Cortex of kidney (tissue), 1 donor: ENCODE measurements at places on chromosomes 5 and 9.

GRCh38 chr9:13427587-13427986 lies 148.1 kb upstream of the MPDZ start:
- DNase-seq: no peak

DNA sequence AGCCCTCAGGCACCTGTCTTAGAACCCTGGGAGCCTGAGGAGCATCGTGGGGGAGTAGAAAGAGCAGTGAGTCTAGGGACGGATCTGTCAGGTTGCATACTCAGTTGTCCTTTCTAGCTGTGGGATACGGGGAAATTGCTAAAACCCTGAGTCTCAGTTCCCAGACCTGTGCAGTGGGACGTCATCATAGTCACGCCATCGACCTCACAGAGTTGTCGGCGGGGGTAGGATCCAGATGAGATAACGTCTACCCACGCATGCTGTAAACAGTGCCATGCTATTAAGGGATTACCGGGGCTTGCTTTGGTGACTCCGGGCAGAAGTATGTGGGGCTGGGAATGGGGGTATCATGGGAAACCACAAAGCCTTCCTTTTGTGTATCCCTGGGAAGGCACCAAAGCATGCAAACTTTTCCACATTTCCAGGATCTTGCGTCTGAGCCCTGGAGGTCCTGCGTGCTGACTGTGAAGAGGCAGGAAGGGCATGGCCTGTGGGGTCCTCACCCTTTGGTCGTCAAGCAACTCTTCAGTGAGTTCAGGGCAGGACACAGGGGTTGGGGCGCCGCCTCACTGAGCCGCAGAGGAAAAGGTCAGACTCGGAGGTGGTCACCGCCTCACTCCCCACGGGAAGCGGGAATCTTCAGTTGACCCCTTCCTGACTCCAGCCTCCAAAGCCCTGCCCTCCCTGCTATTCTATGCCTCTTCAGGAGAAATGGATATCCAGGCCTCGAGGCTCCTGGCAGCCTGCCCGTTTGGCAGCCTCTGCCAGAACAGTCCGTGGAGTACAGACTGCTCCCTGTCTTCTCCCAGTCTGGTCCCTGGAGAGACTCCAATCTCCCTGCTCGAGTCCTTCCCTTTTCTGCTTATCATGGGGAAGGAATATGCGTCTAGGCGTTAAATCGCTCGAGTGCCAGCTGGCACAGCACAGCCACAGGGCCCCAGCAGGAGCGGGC lies 186.8 kb upstream of the KLF9 start:
- no peak for DNase-seq

GRCh38 chr9:93172666-93173364 lies 11.1 kb upstream of the WNK2 start:
- DNase-seq: no peak

DNA sequence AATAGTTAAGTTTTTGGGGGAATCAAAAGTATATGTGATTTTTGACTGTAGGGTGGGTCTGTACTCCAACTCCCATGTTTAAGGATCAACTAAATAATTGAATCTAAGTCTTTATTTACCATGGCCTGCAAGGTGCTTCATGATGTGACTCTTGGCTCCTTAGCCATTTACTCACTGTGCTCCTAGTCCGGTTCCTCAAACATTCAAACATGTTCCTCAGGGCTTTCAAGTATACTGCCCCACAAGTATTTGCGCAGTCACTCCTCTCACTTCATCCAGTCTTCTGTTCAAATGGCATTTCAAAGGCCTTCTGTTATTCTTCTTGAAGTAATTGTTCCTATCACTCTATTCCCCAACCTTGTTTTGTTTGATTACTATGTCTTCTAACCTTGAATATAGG lies 16.4 kb downstream of the SMC2 start:
- DNase-seq: no peak

DNA sequence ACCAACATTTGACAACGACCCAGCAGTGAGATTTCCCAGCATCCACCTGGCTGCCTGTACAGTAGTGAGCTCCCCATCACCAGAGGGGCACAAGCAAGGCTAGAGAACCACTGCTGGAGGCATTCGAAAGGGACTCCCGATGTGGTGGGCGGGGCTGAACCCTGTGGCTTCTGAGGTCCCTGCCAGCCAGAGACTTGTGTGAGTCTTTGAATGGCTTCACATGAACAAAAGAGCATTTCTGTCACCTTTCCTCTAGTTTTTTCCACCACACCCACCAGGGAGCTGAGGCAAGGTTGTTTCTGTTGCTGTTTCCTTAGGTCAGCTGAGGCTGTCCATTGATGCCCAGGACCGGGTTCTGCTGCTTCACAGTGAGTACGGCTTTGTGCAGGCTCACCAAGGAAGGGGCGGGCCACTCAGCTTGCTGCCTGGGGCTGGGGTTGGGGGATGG lies 15.7 kb downstream of the RGS3 start:
- no peak for DNase-seq

DNA sequence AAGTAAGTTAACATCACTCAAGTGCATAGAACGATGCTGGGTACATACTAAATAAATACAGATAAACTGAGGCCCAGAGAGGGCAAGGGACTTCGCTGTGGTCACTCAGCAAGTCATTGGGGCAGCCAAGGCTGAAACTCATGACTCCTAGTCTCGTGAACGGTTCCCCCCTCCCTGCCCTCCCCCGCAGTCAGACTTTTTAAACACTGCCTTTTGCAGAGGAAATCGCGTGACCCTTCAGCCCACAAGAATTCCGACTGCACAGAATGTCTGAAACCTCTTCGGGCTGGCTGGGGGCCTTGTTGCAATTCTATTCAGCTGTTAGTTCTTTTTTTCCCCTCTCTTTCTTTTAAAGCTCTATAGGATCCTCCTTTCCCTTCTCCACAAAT lies 28.1 kb downstream of the NEK6 start:
- DNase-seq: no peak

DNA sequence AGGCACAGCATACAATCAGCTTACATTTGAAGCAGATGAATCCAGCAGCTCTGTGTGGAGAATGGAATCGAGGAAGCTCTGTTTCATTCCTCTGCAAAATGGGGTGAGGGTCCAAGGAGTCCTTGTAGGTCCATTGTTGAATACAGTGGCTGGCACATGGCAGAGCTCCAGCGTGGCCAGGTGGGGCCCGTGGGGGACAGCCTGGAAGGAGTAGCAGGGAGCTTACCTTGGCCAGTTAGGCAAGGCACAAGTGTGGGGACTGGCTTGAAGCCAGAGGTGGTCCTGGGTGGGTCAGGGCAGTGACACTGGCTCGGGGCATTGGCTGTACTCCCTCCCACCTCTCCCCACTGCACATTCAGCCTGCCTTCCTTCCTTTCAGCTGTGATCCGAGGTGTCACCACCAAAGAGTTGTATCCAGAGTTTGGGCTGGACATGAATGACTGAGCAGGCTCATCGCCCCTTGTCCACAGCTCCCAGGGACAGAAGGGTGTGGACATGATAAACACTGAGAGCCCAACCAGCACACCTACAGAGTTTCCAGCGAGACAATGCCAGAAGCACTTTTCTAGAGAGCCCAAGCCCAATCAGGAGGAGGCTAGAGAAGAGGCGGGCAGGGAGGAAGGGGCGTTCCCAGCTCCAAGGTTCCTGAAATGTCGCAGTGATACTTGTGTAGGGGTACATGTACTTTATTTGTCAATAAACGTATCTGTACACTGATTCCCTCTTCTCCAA lies 12.4 kb downstream of the SWI5 start:
- DNase-seq: no peak

DNA sequence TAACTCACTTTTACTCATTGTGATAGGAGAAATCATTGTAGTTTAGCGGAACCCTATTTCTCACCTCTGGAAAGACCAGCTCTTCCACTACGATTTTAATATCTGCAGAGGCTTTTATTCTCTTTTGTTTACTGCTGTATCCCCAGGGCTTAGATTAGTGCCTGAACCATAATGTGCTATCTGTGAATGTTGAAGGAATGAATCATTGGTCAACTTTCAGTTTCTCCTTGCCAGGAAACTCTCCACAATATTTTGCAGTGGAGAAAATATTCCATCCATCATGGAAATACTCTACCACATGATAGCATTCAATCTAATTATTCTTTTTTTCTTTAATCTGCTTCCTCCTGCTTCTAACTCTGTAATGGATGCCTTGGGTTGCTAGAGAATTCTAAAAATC lies 263.5 kb upstream of the PTPRD start:
- DNase-seq: no peak

DNA sequence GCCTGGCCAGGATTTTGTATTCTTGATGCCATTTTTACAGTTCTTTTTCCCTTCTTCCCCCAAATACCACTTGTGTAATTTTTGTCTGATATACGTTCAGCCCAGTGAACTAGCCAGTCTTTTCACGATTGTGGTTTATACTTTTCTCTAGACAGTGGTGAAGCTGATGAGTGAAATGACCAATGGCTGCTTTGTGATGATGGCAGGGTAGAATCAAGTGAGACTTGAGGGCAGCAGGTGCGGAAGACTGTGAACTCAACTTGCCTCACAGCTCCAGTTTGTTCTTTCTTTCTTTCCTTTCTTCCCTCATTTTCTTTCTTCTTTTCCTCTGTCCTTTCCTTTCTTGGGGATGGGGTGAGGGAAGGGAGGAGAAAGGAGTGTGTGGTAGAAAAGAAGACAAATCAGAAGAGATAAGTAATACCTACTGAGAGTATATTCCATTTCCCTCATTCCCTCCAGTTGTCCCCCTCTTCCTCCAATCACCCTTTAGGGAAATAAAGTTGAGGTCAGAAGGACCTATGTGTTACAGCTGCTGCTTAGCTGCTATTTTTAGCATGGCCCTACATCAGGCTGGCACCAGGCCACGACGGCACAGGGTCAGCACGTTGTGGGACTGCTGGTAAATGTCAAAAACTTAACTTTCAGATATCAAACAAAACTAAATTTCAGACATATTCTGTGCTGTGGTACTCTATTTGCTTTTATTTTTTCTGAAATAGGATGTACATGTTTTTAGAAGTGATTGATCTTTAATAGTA lies 12.3 kb downstream of the ZSWIM6 start:
- DNase-seq: no peak

DNA sequence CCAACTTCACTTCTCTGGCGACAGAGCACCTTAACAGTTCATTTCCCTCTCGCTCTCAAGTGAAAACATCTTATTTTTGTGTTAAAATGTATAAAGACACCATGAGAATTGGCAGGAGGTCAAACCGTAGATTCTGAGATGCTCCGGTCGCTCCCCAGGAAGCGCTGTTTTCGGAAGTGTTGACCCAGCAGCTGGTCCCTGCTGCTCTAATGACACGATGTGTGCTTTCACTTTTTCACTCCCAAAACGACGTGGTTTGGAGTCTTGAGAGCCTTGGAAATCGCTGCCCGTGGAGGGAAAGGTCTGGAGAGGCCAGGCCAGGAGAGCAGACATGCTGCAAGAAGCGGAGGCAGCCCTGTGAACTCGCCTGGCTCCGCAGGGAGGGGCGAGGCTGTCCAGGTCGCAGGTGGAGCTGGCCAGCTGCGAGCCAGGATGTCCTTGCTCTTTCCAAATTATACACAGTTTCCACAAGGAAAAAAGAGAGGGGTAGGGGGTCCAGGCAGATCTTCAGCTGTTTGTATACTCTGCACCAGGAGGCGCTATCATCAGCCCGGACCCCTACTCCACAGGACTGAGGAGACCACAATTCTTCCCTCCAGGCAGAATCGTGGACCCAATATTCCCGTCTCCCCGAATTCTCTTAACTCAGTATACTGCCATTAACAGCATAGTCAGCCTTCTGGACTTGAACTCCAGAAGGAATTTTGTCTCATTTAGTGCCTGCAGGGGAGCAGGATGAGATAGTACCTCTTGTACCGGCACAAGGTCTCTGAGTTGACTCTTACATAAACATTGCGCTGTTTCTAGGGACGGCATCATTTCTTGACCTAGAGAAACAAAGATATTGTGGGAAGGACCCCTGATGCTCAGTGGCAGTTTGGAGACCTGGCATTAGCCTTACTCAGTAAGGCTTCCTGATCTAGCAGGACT lies 248.6 kb upstream of the ANKRD55 start:
- DNase-seq: no peak

DNA sequence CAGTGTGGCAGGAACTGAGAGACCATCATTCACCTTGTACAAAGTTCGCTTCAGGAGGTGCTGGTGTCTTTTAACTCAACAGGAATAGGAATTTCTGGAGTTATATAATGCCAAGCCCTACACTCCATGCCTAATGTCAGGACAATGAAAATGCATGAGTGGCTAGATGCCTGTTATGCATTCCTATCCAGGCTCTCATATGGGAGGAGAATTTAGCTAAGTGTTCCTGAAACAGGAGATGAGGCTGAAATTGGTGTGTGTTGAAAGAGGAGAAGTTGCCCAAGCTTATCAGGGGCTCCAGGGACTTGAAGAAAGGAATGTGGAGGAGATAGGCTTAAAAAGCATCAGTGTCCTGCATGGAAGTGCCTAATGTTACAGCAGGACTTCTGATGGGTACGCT lies 26.8 kb upstream of the PRUNE2 start:
- DNase-seq: no peak

- no peak for DNase-seq
Measured at GRCh38 chr9:34983209-34983608, 6.3 kb upstream of the DNAJB5 start.

- no peak for DNase-seq
Measured at GRCh38 chr5:3862906-3863305, 267.3 kb downstream of the IRX1 start.

- DNase-seq: no peak
Measured at GRCh38 chr9:76662476-76663281, 101.6 kb upstream of the PCA3 start.

- no peak for DNase-seq
Measured at GRCh38 chr9:75823151-75823550, 67.3 kb upstream of the PCSK5 start.

DNA sequence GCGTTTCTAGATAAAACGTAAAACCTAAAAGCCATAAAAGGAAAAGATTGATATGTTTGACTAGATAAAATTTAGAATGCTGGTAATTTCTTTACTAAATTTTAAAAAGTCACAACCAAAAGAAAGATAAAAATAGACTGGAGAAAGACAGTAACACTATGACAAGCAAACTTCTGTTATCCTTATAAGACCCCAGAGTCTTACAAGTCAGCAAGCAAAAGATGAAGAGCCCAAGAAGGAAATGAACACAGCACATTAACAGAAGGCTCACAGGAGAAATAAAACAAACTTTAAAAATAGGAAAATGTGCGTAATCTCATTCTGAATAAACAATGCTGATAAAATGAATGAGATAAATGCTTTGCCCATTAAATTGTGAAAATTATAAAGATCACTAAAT lies 29.7 kb downstream of the IL7R start:
- no peak for DNase-seq

- no peak for DNase-seq
Measured at GRCh38 chr9:132288966-132289365, 65.8 kb downstream of the SETX start.
